B cell (primary cell): ENCODE measurements at places on chromosomes 1 and 21.

DNA sequence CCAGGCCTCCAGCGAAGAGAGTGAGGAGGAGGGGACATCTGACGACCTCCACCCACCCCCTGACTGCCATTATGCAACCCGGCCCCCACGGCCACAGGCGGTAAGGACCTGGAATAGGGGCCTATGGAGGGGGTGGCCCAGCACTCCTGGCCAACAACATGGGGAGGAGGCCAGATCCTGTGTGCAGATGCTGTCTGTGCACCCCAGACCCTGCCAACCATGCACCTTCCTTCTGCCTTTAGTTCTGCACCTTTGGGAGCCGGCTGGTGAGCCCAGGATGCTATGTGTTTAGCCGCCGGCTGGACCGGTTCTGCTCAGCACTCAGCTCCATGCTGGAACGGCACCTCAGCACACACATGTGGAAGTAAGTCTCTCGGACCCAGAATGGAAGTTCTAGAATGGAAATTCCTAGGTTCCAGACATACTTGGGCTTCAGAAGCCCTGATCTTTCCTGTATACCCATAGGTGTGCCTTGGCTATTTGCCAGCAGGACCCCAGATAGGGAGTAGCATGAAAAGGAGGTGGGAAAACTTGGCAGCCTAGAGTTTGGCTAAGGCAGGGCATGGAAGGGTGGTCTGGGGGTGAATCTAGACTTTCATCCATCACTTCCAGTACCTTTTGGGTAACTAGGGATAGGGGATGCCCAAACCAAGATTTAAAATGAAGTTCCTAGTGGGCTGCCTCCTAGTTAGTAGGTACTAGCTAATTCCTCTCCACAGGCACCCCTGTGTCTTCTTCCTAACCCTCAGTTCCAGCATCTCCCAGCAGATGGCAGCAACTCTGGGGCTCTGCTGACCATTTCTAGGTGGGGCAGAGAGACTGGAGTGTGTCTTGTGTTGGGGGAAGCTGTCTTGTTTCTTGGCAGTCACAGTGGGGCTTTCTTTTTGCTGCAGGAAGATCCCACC is 3.6 kb upstream of the CYB561D1 start:
- DNase-seq, result peak; percentile 76

DNA sequence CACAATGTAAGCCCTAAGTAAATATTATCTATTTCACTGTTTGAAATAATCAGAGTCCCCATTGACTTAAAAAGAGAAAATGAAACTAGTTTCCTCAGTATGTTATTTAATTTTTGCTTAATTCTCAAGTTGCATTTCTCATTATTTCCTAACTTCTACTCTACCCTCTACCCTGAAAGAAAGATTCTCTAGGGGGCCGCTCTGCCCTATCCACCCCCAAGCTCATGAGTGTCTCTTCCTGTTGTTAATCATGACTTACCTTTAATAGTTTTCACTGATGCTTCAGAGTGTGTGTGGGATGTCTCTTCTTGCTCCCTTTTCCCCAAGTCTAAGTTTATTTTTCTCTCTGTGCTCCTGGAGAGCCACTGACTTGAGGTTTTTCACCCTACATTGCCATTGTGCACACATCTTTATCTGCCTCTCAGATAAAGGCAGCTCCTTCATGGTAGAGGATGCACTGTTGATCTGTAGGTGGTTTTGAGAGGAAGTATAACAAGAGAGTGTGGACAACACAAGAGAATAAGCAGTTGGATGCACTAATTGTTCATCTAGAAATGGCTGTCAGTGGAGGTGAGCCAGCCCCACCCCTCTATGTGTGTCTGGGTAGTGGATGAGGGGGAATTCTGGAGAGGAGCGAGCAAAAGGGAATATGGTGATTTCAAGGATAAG is 261.7 kb downstream of the CHRM3 start:
- no peak for DNase-seq

DNA sequence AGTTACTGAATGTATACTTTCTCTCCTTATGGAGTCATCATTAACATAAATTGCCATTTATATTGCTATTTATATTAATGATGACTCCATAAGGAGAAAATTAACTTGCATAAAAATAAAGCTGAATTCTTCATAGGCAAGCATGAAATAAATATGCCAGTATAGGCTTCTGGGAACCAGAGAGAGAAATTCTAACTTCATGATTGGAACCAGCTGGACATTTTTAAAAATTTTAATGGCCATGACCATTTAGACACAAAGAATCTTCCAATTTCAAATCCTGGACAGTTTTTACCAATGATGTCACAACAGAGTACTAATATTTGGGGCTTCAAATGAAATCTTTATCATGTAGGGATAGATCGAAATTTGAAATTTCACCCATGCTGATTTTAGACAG is 268.7 kb downstream of the PTGER3 start:
- no peak for DNase-seq

GRCh38 chr1:32957017-32957416 is 7.6 kb downstream of the RNF19B start:
- DNase-seq, result no peak

- DNase-seq, result peak; percentile 15
Observed at GRCh38 chr1:117001254-117001927, at the start of gene CD101. Gene CD101, plus strand, starts transcription at chr1:117001760. Its CDS starts 58 bp downstream, at chr1:117001818.

GRCh38 chr1:62900566-62900965 is 116.6 kb downstream of the ATG4C start:
- no peak for DNase-seq

DNA sequence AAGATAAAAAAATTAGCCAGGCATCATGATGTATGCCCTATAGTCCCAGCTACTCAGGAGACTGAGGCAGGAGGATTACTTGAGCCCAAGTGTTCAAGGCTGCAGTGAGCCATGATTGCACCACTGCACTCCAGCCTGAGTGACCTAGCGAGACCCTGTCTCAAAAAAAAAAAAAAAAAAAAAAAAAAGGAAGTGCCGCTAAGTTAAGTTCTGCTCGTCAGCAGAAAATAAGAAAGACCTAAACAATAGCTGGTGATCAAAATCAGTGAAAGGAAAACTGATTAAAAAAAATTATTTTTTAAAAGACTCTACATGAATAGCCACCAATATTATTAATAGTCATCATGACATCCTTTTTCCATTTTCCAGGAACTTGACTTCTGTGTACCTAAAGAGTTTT is 44.2 kb upstream of the MTR start:
- DNase-seq, result no peak

GRCh38 chr1:117169871-117170596 is 40.7 kb downstream of the VTCN1 start:
- DNase-seq, result no peak

- no peak for DNase-seq
Observed at GRCh38 chr1:160741092-160741501, 2.0 kb downstream of the SLAMF7 start.

DNA sequence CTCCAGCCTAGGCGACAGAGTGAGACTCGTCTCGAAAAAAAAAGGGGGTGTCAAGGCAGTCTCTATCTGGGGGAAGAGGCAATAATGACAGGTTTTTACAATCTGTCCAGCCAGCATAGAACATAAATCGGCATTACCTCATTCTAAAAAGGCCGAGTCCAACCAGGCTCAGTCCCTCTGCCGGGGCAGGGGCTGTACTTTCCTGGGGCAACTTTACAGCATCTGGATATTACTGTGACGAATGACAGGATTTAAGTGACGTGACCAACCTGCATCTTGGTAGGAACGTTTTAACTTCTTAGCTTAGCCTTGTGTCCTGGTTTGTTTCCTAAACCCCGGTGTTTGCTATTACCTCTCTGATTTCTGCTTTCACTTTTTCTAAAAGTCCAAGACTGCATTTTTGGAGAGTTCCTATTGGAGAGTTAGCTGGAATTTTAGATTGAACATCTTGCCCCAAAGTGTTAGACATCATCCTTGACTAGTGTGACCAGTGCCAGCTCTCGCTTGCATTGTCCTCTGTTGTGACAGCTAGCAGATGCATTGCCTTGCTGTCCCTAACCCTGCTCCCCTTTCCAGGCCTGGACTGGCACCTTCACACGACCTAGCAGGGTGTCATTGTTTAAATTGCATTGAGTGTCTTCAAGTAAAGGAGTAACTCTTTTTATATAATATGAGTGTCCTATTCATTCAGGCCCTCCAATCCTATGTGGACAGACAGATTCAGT is 96.5 kb downstream of the TGFBR3 start:
- DNase-seq, result no peak

GRCh38 chr1:110647254-110647891 is 27.4 kb downstream of the KCNA3 start:
- no peak for DNase-seq

- DNase-seq, result no peak
Observed at GRCh38 chr21:45940091-45940490, 41.5 kb upstream of the COL6A1 start.

- no peak for DNase-seq
Observed at GRCh38 chr1:22406722-22407495, 44.7 kb upstream of the ZBTB40 start.

GRCh38 chr1:215418876-215419447 is 148.1 kb upstream of the KCTD3 start:
- DNase-seq, result no peak

- DNase-seq, result no peak
Observed at GRCh38 chr1:218536296-218536986, 191.3 kb downstream of the TGFB2 start.

GRCh38 chr1:24606621-24607020 is 36.5 kb upstream of the SRRM1 start:
- DNase-seq, result no peak

GRCh38 chr1:66291531-66291864 is 242.5 kb upstream of the SGIP1 start:
- peak; percentile 47 for DNase-seq

DNA sequence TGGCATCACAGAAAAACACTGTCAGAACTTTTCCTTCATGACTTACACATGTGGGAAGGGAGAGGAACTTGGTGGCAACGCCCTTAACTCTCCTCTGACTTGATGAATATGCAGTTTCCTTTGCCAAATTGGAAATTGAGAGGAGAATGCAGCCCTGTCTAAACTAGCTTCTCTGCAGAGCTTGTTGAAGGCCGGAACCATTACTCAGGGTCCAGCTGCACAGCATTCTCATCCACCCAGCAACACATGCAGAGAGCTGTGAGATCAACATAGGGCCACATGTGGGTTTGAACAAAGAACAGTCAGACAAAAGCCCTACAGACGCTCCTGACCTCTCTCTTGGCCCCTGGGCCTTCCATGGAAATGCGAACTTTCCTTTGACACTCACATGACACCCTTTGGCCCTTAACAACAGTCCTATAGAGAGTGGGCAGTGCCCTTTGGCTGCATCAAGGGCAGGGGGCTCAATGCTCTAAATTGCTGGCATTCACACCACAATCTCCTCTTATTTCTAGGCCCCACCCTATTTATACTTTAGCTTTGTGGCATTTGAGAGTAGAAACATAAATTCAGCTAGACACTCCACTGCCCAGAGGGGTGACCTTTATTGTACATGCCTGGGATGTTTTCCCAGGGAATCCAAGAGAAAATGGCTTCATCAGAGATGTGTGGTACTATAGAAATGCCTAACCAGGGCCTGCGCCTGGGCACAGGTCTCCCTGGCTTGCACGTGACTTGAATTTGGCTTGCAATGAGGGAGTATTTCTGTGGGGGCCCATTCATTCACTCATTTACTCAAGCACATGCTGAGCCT is 64.4 kb downstream of the CDC7 start:
- no peak for DNase-seq

DNA sequence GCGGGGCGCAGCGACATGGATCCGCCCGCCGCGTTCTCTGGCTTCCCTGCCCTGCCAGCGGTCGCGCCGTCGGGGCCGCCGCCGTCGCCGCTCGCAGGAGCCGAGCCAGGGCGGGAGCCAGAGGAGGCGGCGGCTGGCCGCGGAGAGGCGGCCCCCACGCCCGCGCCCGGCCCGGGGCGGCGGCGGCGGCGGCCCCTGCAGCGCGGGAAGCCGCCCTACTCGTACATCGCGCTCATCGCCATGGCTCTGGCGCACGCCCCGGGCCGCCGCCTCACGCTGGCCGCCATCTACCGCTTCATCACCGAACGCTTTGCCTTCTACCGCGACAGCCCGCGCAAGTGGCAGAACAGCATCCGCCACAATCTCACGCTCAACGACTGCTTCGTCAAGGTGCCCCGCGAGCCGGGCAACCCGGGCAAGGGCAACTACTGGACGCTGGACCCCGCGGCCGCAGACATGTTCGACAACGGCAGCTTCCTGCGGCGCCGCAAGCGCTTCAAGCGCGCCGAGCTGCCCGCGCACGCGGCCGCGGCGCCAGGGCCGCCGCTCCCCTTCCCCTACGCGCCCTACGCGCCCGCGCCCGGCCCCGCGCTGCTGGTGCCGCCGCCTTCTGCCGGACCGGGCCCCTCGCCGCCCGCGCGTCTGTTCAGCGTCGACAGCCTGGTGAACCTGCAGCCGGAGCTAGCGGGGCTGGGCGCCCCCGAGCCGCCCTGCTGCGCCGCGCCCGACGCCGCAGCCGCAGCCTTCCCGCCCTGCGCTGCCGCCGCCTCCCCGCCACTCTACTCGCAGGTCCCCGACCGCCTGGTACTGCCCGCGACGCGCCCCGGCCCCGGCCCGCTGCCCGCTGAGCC is 459 bp downstream of the FOXE3 start:
- peak; percentile 39 for DNase-seq

DNA sequence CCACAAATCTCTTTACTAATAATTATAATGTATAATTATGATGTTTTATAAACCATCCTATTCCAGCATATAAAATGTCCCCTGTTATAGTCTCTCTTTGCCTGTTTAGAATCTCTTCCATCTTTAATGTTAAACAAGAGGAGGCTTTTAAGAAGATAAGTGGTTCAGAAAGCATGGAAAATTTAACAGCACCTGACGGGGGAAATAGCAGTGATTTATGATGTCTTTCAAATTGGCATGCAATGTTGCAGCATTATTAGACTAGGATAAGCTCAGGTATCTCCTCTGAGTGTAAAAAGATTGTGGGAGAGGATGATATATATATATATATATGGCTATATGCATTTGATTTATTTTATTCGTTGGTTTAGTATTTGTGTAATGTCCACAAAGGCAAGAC is 24.4 kb downstream of the GIPC2 start:
- no peak for DNase-seq

DNA sequence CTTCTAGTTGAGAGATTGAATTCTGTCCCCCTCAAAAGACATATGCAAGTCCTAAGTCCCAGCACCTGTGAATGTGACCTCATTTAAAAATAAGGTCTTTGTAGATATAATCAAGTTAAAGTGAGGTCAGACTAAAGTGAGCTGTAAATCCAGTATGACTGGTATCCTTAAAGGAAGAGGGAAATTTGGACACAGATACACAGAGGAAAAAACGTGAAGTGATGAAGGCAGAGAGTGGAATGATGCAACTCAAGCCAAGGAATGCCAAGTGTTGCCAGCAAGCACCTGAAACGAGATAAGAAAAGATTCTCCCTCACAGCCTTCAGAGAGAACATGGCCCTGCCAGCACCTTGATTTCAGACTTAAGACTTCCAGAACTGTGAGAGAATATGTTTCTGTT is 444.7 kb upstream of the VAMP3 start:
- DNase-seq, result no peak

GRCh38 chr21:37164742-37165141 is 91.7 kb downstream of the TTC3 start:
- DNase-seq, result no peak
